ENCODE measurements at places on chromosomes 5 and 9.

GRCh38 chr9:78928625-78929405 lies 631.9 kb downstream of the PSAT1 start:
- DNase-seq, result no peak

DNA sequence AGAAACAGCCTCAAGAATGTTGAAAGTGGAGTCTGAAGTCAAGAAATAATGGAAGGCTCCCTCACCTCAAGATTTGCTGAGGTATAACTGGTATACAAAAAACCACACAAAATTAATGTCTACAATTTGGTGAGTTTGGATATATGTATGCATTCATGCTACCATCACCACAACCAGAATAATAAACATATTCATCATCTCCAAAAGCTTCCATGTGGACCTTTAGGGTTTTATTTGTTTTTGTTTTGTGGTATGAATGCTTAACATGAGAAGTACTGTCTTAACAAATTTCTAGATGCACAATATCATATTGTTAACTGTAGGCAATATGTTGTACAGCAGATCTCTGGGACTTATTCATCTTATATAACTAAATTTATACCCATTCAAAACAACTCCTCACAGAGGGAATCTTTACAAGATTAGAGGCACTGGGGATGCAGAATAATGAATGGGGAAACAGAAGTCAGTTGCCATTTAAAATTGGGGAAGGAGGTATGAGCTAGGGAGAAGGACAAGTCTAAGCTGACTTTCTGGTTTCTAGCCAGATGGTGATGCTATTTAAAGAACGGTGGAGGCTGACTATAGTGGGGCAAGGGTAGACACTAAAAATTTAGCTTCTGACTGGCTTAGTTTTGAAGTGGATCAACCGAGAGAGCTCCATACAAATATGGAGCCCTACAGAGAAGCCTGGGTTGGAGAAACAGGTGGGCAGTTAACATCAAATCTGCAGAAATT lies 213.9 kb downstream of the BNC2 start:
- DNase-seq, result no peak

DNA sequence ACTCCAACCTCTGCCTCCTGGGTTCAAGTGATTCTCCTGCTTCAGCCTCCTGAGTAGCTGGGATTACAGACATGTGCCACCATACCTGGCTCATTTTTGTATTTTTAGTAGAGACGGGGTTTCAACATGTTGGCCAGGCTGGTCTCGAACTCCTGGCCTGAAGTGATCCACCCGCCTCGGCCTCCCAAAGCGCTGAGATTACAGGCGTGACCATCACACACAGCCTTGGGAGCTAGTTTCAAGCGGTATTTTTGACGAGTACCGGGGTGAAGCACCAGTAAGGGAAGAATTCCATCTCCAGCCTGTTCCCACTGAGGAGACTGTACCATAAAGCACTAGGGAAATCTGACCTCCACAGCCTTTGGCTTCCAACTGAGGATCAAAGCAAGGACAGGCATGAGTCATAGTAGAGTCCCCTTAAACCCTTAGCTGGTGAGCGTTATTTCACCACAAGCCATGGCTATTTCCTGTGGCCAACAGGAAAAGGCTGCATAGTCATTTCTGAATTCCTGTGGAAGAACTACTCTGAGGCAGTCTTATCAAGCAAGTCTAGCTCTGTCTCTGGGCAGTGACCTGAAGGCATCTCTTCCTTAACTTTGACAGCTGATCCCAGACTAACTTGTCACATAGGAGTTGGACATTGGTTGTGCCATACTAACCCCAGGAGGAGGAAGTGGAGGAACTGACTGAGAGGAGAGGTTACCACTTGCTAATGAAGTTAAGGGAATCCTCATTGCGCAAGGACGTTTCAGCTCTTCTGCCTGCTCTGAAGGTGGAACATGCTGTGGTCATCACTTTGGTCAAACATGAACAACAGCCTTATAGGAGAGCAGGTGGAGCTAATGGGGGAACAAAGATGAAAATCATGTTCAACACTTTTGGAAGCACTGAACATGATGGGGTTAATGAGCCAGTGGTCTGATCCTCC lies 85.8 kb upstream of the DMRT1 start:
- no peak for DNase-seq

DNA sequence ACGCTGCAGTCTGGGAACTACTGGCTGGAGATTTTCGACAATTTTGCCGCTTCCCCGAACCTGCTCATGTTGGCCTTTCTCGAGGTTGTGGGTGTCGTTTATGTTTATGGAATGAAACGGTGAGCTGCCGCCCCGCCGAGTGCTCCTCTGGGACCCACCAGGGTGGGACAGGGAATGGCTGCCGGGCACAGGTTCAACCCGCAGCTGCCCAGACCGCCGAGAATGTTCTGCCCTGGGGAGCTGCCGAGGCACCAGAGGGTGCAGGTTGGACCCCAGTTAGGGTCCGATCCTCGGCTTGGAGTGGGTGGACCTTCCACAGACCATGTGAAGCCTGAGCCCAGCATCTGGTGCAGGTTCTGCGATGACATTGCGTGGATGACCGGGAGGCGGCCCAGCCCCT lies 19.1 kb downstream of the SLC6A18 start:
- DNase-seq, result no peak

DNA sequence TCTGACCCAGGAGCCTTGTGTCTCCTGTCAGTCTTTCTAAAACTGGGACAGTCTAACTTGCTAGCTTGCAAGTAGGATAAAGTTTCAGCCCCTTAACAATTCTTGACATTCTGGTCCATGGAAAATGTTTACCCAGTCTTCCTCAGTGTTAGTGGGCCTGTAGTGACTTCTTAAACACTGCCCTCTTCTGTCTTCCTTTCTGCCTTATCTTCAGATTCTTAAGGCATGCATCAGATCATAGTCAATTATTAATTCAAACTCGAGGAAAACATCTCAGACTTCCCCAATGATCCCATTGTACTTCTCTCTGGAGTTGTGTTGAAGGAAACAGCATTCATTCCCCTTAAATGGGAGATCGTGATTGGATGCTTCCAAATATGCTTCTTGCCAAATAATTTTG lies 1199.8 kb downstream of the DTWD2 start:
- DNase-seq, result no peak

DNA sequence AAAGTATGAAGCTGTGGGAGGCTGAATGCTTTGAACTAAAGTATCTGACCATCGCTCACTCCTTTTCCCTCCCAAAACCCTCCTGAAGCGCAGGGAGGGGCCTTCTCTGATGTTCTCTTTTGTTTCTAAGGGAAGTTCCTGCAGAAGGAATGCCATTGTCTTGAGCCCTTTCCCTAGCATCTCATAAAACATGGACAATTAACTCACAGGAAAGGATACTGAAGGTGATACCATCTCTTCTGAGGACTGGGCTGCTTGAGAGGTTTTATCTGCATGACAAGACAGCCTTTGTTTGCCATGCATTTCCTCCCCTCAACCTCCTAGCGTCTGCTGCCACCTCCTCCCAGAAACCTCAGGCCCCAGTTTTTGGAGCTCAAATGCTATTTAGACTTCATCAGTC lies 4.3 kb upstream of the RMND5B start:
- DNase-seq, result no peak

GRCh38 chr9:91741522-91741921 lies 208.5 kb downstream of the ROR2 start:
- DNase-seq, result no peak

GRCh38 chr5:57594436-57594835 lies 111.8 kb upstream of the ACTBL2 start:
- no peak for DNase-seq

GRCh38 chr5:112023766-112024165 lies 266.8 kb upstream of the NREP start:
- no peak for DNase-seq

- DNase-seq, result peak; percentile 6
These were observed 17.9 kb upstream of the GPX8 start for GRCh38 chr5:55141945-55142690.

DNA sequence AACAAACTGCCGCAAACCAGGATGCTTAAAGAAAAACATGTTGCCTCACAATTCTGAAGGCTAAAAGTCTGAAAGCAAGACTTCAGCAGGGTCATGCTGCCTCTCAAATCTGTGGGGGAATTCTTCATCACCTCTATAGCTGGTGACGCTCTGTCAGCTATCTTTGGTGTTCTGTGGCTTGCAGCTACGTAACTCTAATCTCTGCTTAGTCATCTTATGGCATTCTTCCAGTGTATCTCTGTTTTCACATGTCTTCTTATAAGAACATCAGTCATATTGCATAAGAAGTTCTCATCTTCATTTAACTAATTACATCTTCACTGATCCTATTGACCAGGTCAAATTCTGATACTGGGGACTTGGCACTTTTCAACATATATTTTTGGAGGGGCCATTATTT lies 243.0 kb downstream of the CDH10 start:
- DNase-seq, result no peak

DNA sequence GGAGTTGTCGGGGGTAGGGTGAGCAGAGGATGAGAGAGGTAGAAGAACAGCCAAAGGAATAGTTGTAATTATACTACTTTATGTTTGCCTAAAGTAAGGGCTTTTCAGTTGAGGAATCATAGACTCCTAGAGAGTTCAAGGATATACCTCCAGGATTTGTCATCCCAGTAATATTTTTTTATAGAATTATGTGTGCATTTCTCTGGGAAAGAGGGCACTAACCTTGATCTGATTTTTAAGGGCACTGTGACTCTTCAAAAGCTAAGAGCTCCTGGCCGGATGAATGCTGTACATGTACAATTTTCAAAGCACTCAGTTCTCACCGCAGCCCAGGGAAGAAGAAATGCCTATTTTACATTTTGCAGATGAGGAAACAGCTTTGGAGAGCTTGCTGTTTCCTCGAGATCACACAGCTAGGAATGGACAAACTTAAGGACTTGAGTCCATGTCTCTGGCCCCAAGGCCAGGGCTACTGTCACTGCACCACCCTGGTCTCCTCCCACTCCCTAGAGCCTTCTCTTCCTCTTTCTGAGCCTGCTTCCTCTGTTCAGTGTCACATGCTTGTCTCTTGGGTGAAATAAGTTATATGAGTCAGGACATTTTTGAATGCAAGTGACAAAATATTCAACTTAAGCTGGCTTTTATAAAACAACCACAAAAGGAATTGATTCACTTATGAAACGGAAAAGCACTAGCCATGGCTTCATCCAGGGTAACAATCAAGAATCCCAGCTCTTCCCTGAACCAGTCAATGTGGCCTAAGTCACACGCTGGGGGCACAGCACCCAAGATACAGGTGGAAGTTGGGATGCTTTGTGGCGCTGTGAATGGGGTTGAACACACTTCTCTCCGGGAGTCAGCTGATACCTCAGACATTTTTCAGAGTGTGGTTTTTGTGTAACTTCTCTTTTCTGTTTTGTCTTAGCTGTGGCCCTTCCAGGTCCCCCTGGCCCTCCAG lies 45.7 kb upstream of the TGFBR1 start:
- peak; percentile 36 for DNase-seq

DNA sequence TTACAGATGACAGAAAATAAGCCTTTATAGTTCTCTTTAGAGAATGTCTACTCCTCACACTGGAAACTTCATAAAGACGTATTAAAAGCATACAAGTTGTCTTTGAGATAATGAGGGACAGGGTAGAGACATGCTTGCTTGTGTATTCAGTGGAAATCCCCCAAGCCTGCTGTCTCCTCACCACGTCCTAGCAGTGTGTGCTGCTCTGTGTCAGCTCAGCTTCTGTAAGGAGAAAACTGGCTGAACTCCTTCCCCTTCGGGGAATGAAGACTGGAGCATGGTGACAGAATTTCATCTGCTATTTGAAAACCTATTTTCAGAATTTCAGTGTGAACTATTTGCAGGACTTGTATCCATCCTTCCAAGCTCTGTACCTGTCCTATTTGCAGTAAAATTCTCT lies 9.4 kb downstream of the OR2V2 start:
- no peak for DNase-seq

GRCh38 chr5:122500245-122501088 lies 188.4 kb downstream of the SNCAIP start:
- no peak for DNase-seq

DNA sequence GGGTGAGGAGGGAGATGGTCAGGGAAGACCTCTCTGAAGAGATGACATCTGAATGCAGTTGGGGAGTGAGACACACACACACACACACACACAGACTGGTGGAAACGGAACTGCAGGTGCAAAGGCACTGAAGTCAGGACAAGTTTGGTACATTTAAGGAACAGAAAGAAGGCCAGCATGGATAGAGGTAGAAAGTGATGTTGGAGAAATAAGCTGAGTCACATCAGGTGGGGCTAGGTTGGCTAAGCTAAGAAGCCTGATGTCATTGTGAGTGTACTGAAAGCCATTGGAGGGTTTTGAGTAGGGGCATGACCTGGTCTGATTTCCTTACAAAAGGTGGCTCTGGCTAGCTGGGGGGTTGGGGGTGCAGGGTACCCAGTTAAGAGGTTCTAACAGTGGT lies 3.1 kb downstream of the BSPRY start:
- DNase-seq, result no peak

DNA sequence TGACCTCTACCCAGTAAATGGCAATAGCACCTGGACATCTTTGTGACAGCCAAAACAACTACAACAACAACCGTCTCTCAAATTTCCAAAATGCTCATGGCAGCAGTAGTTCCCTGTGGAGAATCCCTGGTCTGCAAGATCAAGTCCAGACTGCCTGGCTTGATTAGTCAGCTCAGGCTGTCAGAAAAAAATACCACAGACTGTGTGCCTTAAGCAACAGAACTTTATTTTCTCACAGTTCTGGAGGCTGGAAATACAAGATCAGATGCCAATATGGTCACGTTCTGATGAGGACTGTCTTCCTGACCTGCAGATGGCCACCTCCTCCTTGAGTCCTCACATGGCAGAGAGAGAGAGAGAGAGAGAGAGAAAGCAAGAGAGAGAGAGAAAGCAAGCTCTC lies 52.3 kb upstream of the MOCS2 start:
- DNase-seq, result no peak

- DNase-seq, result no peak
These were observed 7.1 kb upstream of the PDCD6 start for GRCh38 chr5:264338-264737.

DNA sequence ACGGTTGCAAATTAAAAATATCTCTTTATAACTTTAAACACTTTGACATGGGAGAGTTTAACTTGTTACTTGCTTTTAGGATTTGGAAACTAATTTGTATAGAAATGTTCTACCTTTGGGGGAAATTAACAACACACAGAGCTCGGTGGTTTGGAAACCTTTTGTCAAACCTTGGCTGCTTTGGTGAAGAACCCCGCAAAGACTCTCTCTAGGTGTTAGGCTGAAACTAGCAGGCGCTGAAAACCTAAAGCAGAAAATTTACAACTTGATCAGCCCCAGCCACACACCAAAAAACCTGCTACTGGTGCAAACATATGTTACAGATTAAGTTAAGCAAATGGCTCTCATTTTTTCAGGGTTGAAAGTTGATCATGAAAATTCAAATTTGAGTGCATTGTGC lies 25.8 kb downstream of the NR2F1 start:
- no peak for DNase-seq

DNA sequence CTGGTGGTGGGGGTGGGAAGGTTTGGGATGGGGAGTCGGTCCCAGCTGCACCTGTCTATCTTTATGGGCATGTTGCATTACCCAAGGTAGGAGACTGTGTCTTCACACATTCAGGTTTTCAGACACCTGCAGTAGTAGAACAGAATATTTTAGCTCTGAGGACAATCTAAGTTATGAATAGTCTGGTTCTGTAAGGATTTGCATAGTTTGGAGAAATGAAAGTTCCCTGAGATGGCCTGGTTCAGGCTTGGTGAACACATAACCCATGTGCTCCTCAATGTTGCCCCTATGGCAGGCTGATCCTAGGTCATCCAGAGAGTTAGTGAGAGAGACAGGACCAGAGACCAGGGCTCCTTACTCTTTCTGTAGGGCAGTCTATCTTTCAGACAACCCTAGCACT lies 20.7 kb downstream of the TNFSF8 start:
- DNase-seq, result no peak

- no peak for DNase-seq
These were observed 95.1 kb downstream of the ZNF354C start for GRCh38 chr5:179154991-179155955.

GRCh38 chr5:6574111-6574510 lies 58.7 kb downstream of the NSUN2 start:
- DNase-seq, result no peak
